ENCODE measurements at places on chromosomes 16 and 17.

GRCh38 chr17:9645851-9646545 lies 681 bp downstream of the USP43 start:
- DNase-seq = no peak

- DNase-seq = no peak
Measured at GRCh38 chr16:27945233-27945973, 118.1 kb downstream of the GSG1L start.

DNA sequence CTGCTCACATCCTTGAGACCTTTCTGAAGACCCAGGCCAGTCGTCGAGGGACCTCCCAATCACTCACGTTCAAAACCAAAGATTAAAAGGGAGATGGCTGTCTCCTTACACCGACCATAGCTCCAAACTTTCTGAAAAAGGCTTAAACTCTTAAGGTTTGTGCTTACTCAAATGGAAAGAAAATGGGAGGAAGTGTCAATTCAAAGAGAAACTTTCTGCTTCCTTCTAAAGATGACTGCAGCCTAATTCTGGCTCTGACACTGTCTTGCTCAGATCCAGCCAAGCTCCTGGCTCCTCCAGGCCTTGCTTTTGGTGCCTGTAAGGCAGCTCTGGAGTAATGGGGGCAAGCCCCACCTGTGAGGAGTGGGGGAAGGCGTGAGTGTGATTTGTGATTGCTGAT lies 54.9 kb upstream of the WSB1 start:
- DNase-seq = no peak

DNA sequence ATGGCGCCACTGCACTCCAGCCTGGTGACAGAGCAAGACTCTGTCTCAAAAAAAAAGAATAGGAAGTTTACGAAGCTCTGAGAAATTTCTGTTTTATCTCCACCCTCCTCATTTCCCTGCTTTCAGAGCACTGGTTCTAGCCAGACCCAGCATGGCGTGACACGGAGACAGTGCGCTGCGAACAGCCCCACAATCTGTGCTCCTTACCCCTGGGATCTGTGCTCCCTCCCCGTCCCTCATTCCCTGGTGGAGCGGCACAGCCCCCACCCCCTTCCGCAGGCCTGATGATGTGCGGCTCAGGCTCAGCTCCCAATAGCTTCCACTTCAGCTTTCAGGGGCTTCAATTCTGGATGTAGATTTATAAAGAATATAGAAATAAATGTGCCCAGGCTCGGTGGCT lies 56.1 kb upstream of the ENDOV start:
- DNase-seq = no peak

GRCh38 chr17:77419547-77420094 lies 278.9 kb downstream of the SEC14L1 start:
- DNase-seq = no peak
